SJSA1 (cell line): ENCODE measurements at places on chromosomes 12 and 14. TPM values are rescaled to one million over a fixed set of nuclear protein-coding genes. Genes with fewer than 3 reads are reported as not detected.

Gene MTA1
- total RNA-seq, result 29.0 and 52.4 TPM in 2 replicates

- DNase-seq, result no peak
These were observed 6.0 kb downstream of the SPRYD4 start for GRCh38 chr12:56474389-56474788.

DNA sequence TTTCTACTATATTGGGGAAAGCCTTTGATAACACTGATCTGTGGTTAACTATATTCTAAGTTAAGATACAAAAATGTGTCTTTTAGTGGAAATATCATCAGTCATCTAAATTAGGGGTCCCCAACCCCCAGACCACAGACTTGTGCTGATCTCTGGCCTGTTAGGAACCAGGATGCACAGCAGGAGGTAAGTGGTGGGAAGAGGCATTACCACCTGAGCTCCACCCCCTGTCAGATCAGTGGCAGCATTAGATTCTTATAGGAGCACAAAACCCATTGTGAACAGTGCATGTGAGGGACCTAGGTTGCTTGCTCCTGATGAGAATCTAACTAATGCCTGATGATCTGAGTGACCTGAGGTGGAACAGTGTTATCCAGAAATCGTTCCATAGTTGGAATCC lies 28.3 kb upstream of the LIN7A start:
- DNase-seq, result no peak

DNA sequence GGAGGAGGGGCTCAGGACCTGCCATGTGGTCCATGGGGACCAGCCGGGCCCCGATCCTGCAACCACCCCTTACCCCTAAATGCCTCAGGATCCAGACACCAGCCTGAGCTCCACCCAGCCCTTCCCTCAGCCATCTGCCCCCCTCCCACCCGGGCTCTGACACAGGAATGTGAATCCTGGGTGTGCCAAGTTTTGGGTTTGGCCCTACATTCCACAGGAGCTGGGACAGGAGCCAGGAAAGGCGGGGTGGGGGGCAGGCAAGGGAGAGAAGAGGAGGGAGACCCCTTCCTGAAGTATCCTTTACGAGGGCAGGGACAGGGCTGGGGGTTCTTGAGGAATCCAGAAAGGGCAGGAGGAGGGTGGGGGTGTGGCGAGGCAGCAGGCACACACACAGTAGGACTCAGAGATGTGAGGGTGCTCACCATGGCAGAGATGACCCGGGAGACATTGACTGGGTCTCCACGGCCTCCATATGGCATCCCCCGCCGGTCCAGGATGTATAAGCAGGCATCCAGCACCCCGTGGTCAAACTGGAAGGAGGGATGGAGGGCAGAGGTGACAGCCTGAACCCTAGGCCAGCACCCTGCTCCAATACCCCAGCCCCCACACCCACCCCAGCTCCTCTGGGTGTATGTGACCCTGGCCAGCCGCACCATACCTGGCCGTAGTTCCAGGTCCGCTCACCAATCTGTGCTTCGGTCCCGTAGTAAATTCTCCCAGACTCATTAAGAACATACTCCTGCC lies 3.5 kb downstream of the TGM1 start:
- DNase-seq, result no peak

- no peak for DNase-seq
These were observed 2.8 kb downstream of the FOXG1 start for GRCh38 chr14:28769276-28769880.

DNA sequence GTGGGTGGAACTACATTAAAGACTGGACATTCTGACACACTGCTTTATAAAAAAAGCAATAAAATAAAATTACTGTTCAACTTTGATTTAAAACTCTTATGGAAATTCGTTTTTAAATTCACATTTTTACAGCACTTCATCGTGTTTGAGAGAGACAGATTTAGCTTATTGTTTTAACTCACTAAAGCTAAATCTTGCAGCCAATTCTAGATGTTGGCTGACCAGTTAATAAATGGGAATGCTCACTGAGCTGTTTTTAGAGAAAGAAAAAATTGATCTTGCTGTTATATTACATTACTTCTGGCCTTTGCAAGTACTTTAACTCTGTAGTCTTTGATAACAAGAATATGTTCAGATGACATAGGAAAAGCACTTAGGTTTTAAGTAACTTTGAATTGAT lies 157.1 kb downstream of the PLCZ1 start:
- DNase-seq, result no peak

- peak; percentile 28 for DNase-seq
These were observed 68.0 kb downstream of the SERPINA3 start for GRCh38 chr14:94679937-94680861.

DNA sequence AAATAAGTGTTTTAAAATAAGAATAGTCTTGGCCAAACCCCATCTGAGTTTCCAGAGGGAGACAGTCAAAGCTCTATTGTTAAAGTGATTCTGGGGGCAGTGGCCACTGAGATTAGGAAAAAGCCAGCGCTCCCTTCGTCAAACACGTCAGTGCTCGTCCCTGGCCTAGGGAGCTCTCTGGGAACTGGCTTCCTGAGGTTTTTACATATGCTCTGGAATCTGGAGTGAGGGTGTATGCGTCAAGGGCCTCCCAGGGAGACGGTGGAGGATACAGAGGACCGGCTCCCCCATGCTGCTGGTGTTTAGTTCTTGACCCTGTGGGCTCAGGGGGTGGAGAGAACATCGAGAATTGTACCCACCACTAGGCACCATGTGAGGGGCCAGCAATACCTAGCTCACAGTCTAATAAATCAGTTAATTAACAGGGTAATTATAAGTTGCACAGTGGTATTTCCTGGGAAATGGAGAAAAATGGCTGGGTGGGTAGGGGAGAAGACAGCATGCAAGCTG lies 87.0 kb downstream of the SLC25A47 start:
- DNase-seq, result peak; percentile 53

Gene PGAM5
- 30.8 and 36.5 TPM in 2 replicates for total RNA-seq

DNA sequence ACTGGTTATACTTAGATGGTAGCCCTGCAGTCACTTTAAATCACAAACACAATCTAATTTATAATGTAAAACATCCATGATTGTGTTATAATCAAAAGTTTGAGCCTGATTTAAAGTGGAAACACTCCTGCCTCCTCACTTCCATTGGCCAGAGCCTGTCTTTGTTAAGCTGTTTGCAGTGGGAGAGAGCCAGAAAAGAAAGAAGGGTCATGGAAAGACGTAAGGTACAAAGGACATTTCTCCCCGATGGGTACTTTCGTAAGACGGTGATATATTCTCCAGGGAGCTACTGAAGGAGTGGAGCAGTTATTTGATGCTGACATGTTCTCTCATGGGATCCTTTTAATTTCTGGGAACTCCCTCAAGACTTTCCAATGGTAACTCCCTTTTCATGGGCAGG lies 164.0 kb downstream of the METTL25 start:
- no peak for DNase-seq

Gene FBLN5
- 5.1 and 18.7 TPM in 2 replicates for total RNA-seq

- no peak for DNase-seq
These were observed 5.4 kb downstream of the MAGOHB start for GRCh38 chr12:10607885-10608458.

Gene DPF3
- total RNA-seq, result 0.53 and 2.1 TPM in 2 replicates
